Activated CD4-positive, CD25-positive, alpha-beta regulatory T cell treated with anti-CD3 and anti-CD28 coated beads, Interleukin-2, amount 50 U/mL, for 72 hours (primary cell): ENCODE measurements at places on chromosomes 4 and X.

- no peak for DNase-seq
Measured at GRCh38 chr4:53962516-53963225, 101.7 kb downstream of the CHIC2 start.

DNA sequence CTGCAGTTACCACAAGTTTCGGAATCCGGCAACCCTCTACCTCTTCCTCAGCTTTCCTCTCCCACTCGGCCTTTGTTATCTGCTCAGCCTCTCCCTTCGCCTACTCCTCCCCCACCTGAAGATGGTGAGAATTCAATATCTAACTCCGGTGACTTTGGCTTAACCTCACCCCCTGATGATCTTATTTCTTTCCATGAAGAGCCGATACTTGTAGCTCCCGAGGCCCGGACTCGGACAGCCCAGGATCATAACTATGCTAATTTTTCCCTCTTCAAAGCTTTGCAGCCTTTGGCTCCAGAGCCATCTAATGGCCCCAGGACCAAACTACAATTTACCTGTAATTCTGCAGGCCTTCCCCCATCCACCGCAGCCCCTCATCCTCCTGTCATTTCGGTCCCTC lies 32.0 kb upstream of the MGST2 start:
- no peak for DNase-seq

DNA sequence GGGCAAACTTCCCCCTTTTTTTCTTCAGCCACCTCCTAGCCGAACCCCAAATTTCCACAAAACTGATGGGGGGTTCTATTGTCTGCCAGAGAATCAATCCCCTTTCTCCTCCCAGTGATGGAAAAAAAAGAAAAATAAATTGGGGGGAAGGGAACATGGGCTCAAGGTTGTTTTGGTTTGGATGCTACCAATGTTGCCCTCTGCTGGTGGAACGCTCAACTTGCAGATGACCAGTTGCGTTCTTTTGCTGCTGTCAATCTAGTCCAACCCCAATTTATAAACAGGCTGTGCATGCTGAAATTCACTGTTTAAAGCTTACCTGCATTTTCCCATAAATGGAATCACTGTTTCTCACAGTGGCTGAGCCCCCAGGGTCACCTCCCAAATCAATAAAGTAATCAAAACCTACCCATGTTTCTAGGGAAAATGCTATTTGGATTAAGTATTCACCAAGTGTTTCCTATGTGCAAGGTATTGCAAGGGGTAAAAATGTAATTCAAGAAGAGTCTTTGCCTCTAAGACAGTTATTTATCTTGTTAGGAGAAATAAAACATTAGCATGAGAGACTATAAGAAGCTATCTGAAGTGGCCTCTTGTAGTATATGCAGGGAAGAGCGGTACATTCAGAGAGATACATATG lies 116.7 kb upstream of the TMEM164 start:
- no peak for DNase-seq

- DNase-seq, result no peak
Measured at GRCh38 chrX:24148535-24149350, 786 bp upstream of the ZFX start.

DNA sequence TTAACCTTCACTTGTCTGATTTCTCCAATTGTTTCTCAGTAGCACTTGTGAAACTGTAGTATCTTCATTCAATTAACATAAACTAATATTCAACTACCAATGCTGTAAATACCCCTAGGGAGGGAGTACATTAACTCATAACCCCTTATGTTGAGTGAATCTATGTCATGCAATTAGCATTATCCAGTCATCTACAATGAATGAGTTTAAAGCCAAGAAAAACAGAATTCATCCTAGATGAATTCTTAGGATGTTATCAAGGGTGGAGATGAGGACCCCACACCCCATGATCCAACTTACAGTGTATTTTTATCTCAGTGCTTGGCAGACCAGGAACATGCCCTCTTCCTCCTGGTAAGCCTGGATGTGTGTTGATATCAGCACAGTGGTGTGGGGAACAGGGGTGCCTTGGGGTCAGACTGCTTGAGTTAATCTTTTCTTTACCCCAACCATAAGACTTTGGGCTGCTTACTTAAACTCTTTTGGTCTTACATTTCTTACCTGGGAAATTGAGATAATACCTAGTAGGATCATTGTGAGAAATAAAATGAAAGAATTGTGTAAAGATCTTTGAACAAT lies 62.1 kb upstream of the SCOC start:
- DNase-seq, result no peak

DNA sequence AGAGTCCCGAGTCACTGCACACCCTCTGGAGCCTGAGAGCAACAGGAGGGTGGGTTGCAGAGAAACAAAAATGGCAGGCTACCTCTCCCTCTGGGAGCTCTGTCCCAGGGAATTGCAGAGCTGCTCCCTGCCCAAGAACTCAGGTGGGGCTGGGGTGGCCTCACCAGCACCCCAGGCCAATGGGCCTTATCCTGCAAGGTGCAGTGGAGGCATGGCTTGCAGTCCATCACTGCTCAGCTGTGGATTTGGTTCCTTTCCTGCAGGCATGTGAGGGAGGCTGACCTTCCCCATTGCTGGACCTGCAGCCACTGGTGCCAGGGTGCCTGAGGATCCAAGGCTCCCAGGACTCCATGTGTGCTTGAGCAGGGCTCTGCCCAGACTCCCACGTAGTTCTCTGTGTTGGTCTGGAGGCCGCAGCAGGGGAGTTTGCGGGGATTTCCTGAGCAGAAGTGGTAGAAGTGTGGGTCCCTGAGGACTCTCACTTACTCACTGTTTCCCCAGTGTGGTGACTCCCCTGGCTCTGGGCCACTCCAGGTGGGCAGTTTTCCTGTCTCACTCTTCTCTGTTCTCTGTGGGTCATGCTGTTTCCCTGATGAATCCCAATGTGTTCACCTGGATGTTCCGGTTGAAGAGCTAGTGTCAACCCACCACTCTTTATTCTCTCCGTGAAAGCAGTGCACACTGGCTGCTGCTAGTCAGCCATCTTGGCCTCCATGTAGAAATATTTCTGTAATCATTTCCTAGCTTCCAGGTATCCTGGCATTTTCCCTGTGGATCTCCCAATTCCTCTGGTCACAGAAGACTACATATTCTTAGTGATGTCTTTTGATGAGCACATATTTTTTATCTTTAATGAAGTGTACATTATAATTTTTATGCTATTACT lies 82.3 kb downstream of the ARHGAP24 start:
- no peak for DNase-seq

DNA sequence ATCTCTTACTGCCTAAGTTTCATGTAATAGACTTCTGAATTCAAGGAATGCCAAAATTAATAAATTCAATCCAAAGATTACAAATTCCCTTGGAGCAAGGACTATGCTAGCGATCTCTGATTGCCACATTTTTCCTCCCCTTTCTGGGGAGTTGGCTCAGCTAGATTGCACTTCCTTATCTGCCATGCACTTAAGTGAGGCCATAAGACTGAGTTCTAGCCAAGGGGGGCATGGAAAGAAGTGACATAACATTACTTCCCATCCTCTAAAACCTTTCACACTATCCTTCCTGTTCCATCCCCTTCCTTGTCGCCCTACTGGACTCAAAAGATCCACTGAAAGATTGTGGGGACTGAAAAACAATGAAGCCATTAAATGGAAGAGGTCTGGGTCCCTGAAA lies 53.8 kb upstream of the TXK start:
- DNase-seq, result no peak

- no peak for DNase-seq
Measured at GRCh38 chrX:71372388-71372787, 6.2 kb downstream of the TAF1 start.
